ENCODE measurements at places on chromosomes 6 and 20.

GRCh38 chr6:113833537-113833936, 23.6 kb upstream of the MARCKS start:
- DNase-seq = no peak

DNA sequence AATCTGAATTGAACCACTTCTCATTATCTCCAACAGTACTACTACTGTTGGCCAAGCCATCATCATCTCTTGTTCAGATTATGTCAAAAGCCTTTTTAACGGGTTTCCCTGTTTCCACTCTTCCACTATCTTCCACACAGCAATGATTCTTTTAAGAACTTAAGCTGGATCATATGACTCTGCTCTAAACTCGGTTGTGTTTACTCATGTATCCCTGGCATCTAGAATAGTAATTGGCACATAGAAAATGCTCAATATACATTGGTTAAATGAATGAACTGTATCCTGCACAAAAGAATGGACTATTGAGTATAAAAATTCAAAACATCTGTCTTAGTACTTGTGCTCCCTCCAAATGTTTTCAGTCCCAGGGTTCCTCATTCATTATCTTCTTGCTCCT, 2.8 kb upstream of the COX7A2 start:
- no peak for DNase-seq

DNA sequence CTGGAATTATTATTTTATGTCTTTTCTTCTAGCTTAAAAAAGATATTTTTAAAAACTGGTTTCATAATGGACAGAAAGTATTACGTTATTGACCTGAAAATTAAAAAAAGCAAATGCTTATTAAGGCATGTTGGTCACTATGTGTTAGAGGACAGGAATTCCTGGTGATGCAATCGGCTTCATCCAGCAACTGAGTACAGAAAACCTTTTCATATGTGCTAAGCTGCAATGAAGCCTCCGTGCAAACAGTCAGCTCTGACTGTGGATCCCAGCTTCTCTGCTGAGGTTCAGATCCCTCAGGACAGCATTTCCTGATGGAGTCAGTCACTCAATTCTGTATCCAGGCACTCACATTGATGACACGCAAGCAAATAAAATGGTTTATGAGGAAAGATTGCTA, 22.7 kb upstream of the BMP2 start:
- no peak for DNase-seq

DNA sequence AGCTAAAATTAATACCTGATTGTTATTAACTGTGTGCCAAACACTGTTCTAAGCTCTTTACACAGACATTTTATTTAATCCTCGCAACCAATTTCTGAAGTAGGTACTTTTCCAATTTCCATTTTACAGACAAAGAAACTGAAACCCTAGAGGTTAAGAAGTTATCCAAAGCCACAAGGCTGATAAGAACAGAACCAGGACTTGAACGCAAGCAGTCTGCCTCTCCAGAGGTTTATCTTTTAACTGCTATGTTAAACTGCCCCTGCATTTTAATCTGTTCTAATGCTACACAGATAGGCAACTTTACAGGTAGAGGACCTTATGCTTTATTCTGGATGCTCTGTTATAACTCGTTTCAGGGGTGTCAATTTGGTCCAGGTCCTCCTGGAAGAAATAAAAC, 118.2 kb downstream of the SLC16A10 start:
- DNase-seq = no peak

DNA sequence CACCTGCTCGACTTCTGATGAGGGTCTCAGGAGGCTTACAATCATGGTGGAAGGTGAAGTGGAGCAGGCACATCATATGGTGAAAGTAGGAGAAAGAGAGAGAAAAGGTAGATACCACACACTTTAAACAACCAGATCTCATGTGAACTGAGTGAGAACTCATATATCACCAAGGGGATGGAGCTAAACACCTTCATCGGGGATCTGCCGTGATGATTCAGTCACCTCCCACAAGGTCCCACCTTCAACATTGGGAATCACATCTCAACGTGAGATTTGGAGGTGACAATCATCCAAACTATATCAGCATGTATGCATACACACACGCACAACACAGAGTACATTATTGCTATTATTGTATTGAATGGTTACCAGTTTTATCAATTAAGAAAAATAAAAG, 453.3 kb upstream of the NRSN1 start:
- no peak for DNase-seq

GRCh38 chr20:31987744-31988143, 19.8 kb downstream of the XKR7 start:
- DNase-seq = no peak

- DNase-seq = no peak
Observed at GRCh38 chr6:88302769-88303225, 136.7 kb upstream of the CNR1 start.

GRCh38 chr20:41003143-41003935, 25.3 kb upstream of the TOP1 start:
- DNase-seq = no peak

DNA sequence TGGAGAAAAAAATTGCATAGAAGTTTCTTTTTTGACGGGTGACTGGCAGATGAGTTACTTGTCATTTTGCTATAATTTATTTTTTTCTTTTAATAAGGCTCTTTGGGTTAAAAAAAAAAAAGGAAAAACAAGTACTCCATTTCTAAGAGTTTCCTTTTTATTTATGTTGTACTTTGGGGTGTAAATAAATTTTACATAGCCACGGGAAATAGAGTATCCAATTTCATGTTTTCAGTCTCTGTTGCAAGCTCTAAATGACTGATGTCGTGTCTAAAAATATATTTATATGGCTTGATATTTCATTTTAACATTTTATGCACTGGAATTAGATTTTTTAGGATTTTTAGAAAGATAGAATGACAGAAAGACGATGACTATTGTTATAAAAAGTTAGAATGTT, 3.4 kb downstream of the EYA4 start:
- DNase-seq = no peak

DNA sequence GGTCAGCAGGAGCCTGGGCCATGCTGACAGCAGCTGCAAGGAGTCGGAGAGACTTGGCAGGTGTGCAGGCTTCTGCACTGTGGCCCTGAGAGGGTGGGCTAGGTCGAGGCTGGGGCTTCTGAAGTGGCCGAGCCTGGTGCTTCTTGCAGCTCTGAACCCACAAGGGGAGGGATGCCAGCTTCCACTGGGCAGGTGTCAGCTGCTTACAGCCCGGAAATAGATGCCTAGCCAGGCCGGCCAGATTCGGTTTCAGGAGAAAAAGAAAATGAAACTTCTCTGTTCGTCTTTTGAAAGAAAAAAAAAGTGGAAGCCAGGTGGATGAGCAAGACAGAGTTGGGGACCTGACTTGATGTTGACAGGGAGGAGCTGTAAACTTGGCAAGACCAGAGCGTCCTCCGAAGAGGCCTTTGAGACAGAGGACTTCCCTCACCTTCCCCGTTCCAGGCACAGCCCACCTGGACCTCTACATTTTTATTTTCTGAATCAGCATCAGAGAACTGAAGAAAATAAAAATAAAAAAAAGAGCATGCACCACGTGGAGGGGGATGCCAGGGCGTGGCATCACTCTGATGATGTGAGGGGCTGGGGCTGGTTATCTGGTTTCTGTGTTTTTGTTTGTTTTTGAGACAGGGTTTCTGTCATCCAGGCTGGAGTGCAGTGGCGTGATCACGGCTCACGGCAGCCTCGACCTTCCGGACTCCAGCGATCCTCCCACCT, at the start of gene ZBP1:
TSS of gene ZBP1 (minus strand) at position 153 of the 717 bp plus-strand sequence. CDS start at position 22, 131 bp downstream.
- no peak for DNase-seq

GRCh38 chr6:14759976-14760672, 485.7 kb upstream of the JARID2 start:
- no peak for DNase-seq

GRCh38 chr6:153962555-153962954, 76.5 kb upstream of the OPRM1 start:
- no peak for DNase-seq

DNA sequence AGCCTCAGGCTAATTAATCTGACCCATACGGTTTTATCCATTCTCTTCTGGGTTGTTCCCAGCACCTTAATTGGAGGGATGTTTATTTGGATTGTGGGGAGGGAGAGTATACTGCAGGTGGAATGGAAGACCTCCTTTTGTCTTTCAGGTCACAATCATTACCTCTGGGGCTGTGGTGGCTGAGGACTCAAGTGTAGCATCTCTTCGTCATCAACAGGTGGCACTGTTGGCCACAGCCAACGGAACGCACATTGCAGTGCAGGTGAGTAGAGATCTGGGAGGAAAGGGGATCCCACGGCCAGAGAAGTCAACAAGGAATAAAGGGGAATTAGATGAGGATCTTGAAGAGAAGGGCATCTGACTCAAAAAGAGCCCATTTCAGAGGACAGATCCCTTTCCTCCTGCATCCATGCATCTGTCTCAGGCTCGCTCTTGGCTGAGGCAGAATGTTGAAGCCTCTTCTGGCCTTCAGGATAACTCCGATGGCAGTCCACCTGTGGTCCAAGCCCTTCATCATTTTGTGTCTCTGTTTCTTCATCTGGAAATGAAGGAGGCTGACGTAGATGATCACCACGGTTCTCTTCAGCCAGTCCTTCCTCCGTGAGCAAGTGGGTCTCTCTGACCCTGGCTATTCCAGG, 3.2 kb upstream of the DEF6 start:
- DNase-seq = peak; percentile 20

- DNase-seq = no peak
Observed at GRCh38 chr6:658244-658643, 1.3 kb upstream of the HUS1B start.

GRCh38 chr6:97864826-97865225, 581.8 kb upstream of the MMS22L start:
- DNase-seq = no peak

GRCh38 chr6:100464903-100465700, at the start of gene SIM1:
SIM1 (minus strand) TSS chr6:100464921; CDS start chr6:100463468, 1,453 bp downstream.
- DNase-seq = peak; percentile 58

GRCh38 chr6:149931501-149931900, 8.6 kb upstream of the RAET1G start:
- DNase-seq = no peak

- no peak for DNase-seq
Observed at GRCh38 chr20:44897133-44897532, 11.6 kb downstream of the YWHAB start.

GRCh38 chr6:25793970-25794369, 37.9 kb downstream of the SLC17A1 start:
- DNase-seq = no peak

- DNase-seq = no peak
Observed at GRCh38 chr20:33273117-33273851, 9.7 kb upstream of the BPIFB1 start.

GRCh38 chr6:154842833-154843232, 109.6 kb downstream of the SCAF8 start:
- no peak for DNase-seq

- no peak for DNase-seq
Observed at GRCh38 chr20:38514947-38515346, 42.3 kb downstream of the RALGAPB start.

DNA sequence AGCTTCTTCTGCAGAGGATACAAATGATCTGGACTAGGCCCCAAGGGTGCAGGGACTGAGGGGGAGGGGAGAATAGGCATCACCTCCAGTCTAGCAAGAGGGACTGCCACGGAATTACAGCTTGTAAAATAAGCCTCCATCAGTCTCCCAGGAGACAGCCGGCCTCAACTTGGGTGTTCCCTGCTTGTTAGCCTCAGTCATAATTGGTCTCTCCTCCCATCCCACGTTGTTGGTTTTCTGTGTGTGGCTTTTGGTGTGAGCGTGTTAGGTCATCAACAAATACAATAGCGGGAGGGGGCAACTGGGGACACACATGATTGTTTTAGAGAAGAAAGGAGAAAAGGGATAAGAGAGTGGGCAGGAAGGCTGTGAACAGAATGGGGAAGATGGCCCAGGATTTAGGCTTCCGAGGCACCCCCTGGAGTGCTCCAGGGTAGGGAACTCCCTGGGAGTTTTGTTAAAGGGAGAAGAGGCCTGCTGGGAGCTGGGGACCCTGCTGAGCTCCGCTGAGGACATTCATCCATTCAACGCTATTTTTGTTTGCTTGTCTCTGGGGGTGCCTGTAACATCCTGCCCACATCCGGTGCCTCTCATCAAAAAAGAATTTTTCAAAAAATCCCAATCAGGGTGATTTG, 9.2 kb downstream of the FOXA2 start:
- no peak for DNase-seq

DNA sequence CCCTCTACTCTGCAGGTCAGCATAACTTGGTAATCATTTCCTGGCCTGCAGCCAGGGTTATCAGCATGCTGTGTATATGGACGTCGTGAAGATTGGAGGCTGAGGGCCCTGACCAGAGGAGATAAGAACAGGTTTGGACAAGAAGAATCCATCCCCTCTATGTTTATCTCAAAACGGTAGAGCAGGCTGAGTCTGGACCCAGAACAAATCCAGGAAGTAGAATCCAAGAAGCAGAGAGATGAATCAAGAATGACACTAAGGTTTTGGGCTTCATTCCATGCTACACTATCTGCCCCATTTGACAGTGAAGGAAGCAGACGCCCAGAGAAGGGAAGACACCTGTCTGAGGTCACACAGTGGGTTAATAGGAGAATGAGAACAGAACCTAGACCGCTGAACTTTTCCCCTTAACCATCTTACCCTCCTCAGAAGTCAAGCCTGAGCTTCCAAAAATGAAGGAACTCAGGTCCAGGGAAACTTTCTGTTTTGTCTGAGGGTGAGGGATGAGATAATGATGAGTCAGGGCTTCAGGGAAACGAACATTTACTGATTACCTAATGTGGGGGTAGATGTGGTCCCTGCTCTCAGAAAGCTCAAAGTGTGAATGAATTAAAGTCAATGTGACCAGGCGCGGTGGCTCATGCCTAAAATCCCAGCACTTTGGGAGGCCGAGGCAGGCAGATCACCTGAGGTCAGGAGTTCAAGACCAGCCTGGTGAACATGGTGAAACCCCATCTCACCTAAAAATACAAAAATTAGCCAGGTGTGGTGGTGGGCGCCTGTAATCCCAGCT, 9.4 kb upstream of the COMMD7 start:
- no peak for DNase-seq

DNA sequence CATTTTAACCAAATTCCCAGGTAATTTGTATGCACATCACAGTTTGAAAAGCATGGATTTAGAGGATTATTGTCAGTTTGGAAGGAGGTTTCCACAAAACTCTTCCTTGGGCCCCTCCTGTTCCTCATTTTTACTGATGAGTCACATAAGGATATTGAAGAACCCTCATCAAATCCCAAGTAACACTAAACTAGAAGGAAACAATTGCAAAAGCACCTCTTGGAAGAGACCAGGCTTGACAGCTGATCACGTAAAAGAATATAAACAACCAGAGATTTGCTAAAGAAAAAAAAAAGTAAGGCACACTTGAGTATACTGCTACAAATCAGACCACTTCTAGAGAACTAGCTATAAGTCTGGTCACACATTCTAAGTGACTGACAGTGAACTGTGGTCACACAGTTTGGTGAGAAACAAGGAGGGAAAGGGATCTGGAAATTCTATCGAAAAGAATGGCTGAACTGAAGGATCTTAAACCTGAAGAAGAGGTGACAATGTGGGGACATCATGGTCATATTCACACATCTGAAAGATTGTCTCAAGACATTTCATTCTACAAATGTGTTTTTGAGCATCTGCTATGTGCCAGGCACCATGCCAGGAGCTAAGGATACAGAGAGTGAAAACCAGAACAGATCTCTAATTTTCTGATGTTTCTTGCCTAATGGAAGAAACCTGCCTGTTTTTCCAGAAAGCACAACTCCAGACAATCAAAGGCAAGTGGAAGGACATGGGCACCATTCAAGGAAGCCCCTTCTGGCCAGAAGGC, 24.1 kb downstream of the ZHX3 start:
- DNase-seq = no peak
